ENCODE measurements at places on chromosomes 12 and 14. TPM values are rescaled to one million over a fixed set of nuclear protein-coding genes. Genes with fewer than 3 reads are reported as not detected.

CD163L1 gene
- total RNA-seq: 0.22 TPM

ASB2 gene
- total RNA-seq: 0.21 TPM

FOXN4 gene
- 0.33 TPM for total RNA-seq

STXBP6 gene
- total RNA-seq: 1.2 TPM

FBLN5 gene
- total RNA-seq: 1.4 TPM

KRT6C gene
- total RNA-seq: not detected

OR6C2 gene
- not detected for total RNA-seq

SAMD15 gene
- total RNA-seq: 0.48 TPM

FGD4 gene
- total RNA-seq: 24.0 TPM

DNA sequence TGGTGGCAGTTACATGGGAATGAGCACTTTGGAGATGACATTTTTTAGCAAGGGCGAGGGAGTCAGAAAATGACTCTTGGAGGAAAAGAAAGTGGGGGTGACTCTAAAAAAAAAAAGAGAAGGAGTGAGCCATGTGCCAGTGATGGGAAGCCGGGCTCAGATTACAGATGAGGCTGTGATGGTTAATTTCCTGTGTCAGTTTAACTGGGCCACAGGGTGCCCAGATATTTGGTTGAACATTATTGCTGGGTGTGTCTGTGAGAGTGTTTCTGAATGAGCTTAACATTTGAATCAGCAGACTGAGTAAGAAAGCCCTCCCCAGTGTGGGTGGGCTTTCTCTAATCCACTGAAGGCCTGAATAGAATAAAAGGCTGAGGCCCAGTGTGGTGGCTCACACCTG is 26.8 kb upstream of the CCDC60 start:
- no peak for DNase-seq

- no peak for DNase-seq
Observed at GRCh38 chr14:45492876-45493275, 239.9 kb upstream of the MIS18BP1 start.

GRCh38 chr12:130336723-130337487 is 782 bp upstream of the PIWIL1 start:
- no peak for DNase-seq

DNA sequence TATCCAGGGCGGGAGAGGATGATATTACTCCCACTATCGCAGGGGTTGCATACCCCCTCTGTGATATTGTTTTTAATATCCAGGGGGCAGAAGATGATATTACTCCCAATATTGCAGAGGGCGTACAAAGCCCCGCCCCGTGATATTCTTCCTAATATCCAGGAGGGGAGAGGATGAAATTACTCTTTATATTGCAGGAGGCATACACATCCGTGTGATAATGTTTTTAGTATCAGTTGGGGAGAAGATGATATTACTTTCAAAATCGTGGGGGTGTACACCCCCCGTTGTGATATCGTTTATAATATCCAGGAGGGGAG is 52.9 kb upstream of the OXA1L start:
- no peak for DNase-seq

DNA sequence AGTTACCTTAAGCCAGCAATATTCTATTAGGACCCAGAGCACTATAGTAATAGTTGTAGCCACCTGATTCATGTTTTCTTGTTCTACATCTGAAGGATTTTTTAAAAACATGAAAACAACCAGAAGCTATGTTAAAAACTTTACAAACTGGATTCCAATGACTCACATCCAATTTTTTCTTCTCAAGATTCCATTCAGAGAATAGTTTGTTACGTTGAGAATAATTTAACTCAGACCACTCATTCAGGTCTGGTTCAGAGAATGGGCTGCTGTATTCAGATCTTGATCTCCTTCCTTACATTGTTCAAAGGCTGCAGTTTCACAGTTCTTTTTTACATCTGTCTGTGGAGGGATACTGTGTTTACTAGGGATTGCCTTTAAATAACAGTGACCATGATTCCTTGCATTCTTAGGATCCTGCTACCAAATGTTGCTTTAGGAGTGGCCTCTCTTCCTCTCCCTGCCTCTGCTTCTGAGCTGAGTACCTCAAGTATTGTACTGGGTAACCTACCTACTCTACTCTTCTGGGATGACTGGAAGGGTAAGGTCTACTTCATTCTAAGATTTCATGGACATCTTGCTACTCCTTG is 448.0 kb upstream of the FBXO33 start:
- DNase-seq: peak; percentile 37

DNA sequence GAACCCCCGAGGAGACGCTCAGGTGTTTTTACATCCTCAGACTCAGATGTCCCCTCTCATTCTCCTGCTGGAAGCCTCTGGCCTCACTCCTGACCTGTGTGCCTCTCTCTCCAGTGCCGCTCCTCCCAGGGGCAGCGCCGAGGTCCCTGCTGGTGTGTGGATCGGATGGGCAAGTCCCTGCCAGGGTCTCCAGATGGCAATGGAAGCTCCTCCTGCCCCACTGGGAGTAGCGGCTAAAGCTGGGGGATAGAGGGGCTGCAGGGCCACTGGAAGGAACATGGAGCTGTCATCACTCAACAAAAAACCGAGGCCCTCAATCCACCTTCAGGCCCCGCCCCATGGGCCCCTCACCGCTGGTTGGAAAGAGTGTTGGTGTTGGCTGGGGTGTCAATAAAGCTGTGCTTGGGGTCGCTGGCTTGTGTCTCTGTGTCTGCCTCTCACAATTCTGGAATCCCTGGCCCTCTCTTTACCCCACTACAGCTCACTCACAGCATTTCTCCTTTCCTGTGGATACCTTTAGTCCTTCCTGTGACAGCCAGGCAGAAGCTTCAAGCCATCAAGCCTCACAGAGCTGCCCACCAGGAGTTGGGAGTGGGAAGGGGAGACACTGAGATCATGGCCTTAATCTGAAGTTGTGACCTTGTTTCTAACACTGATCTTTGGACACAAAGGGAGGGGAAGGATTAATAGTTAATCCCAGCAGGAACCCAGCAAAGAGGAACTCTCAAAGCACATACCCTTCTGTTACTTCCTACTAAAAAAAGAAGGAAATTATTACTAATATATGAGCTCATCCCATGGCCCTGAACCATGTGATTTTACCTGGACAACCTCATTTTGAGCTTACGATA is 1.1 kb upstream of the SOAT2 start:
- no peak for DNase-seq

GRCh38 chr12:91620992-91621391 is 438.4 kb upstream of the DCN start:
- DNase-seq: no peak

GRCh38 chr14:49945448-49946319 is 52.8 kb downstream of the ARF6 start:
- DNase-seq: no peak

- DNase-seq: no peak
Observed at GRCh38 chr12:27024291-27024690, 1.9 kb downstream of the MED21 start.

- no peak for DNase-seq
Observed at GRCh38 chr12:19856389-19856788, 417.1 kb downstream of the AEBP2 start.

DNA sequence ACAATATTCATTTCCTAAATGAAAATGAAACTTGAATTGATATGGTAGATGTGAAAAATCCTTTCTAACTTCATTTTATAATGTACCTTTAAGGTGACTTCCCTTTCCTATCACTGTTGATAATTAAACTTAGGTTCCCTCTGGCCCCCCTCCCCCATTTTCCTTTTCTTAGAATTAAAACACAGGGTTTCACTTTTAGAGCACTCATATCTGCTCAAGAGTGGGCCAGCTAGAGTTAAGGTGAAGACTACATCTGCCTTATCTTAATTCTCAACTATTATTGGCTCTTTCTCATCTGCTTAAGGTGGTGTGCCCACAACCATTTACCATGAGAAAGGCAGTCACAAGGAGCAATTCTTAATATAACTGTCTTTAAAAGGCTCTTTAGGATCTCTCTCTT is 49.7 kb downstream of the LIN52 start:
- DNase-seq: no peak

- no peak for DNase-seq
Observed at GRCh38 chr12:44511289-44511688, 364.8 kb downstream of the NELL2 start.

DNA sequence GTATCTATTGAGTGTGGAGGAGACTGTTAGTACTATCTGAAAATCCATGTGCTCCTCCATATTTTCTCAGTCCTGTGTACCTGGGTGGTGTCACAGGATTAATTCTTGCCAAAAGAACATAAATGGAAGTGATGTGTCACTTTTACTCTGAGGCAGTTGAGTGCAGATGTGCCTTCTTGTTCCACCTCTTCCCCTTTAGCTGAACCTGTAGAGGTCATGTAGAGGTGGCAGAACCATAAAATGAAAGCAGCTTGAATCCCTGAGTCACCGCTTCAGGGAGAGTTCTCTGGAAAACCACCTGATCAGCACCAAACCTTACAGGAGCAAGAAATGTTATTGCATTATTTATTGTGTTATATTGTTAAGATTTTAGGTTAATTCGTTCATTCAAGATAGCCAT is 14.7 kb upstream of the SLC25A3 start:
- no peak for DNase-seq

DNA sequence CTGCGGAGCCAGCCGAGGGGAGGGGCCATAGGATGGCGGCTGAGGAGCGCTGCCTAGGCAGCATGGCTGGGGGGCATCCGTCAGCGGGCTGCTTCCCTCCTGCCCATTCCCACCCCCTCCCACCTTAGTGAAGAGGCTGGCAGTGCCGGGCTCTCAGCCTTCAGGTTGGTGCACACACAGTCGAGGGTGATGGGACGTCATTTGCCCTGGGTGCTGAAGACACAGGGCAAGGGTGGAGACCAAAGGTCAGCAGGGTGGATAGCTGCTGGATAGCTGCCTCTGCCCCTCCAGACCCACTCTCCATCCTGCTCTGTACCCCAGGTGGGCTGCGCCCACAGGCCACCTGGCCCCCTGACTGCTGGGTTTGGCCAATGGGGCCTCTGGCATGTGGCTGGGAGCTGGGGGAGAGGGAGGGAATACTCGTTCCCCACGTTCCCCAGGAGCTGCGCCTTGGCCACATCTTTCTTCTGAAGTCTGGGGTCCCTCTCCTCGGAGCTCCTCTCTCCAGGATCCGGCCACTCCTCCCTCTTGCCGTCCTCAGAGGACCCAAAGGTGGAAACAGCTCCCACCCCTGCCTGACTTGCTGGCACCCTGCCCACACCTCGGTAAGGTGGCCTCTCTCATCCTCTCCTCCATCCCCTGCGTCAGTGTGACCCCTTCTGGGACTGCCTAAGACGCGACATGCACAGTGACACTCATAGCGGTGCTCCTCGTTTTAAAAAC is 11.2 kb upstream of the CDC42BPB start:
- no peak for DNase-seq

- no peak for DNase-seq
Observed at GRCh38 chr12:87676731-87677130, 352.5 kb downstream of the C12orf50 start.

DNA sequence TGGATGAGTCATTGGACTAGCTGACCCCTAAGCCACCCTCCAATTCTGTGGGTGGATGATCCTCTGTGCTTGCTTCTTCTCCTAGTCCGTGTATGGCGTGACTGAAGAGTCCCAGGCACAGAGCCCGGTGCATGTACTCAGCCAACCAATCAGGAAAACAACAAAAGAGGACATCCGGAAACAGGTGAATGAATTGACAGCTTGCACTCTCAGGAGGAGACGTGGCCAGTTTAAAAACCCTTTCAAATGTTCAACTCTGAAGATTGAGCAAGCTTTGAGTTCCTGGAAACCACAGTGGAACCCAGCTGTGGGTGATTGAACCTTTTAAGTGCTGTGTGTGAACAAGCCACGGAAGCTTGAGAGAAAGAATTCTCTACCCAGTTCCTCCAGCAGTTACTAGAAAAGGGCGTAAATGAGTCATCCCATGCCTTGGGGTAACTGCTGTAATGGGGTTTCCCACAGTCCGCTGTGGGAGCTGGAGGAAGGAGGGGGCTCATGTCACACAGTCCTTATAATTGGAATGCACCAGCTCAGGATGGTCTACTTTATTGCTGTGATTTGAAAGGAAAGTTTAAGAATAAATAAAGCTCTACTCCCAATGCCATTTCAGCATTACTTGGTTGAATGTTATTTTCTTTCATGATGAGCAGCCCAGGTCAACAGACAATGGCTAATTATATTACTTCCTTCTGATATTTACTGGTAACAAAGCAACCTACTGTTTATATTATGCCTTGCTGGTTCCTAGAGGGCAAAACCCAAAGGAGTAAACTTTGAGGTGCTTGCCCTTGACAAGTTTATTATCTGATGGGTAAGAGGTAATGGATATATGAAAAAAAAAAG is 417.0 kb downstream of the DPF3 start:
- DNase-seq: no peak

- DNase-seq: no peak
Observed at GRCh38 chr14:69044965-69045555, 66.0 kb upstream of the ACTN1 start.

DNA sequence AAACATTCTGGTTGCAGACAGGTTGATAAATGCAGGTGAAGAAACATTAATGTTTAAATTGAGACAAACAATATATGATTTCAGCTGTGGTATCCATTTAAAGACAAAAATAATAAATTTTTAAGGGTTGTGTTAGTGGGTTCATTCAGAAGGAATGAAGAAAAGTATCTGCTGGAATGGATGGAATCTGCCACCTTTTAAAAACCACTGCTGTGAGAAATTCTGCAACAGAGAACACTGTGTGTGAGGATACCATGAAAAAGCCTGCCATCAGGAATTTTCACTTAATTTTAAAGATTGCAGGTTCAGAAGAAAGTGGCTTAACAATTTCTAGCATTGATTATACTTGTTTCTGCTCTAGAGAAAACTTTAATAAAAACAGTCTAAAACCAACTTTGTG is 184.6 kb upstream of the SOX5 start:
- no peak for DNase-seq

GRCh38 chr14:93219103-93219726 is 12.2 kb downstream of the UBR7 start:
- peak; percentile 64 for DNase-seq

DNA sequence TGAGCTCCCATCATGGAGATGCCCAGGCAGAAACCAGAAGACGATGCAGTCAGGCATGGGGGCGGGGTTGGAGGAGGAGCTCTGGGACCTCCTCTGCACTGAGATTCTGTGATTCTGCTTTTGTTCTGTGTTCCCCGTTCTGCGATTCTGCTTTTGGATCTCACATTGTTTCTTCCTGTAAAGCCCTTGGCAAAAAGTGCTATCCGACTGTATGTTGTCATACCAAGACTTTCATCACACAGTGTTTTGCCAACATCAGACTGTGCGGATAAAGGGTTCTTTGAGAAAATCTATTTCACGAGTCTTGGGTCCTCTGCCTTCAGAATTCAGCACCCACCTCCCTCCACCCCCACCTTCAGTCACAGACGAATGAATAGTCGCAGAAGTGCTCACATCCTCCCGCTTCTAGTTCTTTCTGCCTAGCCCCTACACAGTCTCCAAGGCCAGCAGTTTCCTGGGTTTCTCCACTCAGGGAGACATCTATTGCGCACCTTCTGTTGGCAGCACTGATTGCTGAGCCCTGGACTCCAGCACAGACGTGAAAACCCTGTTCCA is 24.7 kb upstream of the PWP1 start:
- DNase-seq: peak; percentile 57

- no peak for DNase-seq
Observed at GRCh38 chr14:25832585-25832984, 765.2 kb downstream of the NOVA1 start.

GRCh38 chr12:15979096-15980092 is 68.3 kb downstream of the DERA start:
- peak; percentile 72 for DNase-seq
